Cardiac atrium fibroblast (primary cell): ENCODE measurements at places on chromosomes 7 and 10. TPM values are rescaled to one million over a fixed set of nuclear protein-coding genes. Genes with fewer than 3 reads are reported as not detected.

Gene IL6
- 184 and 291 TPM in 2 replicates for total RNA-seq

Gene GSTO2
- 0.32 and 0.36 TPM in 2 replicates for total RNA-seq

Gene HKDC1
- total RNA-seq, result 0.18 and 0.49 TPM in 2 replicates

Gene ATE1
- 10.7 and 12.8 TPM in 2 replicates for total RNA-seq

Gene SMO
- total RNA-seq, result 16.5 and 16.6 TPM in 2 replicates

Gene NCF1
- 0.32 TPM in 1 of 2 replicates, not detected in the other for total RNA-seq
